Endodermal cell (in vitro differentiated cells): ENCODE measurements at places on chromosomes 11 and 22. TPM values are rescaled to one million over a fixed set of nuclear protein-coding genes. Genes with fewer than 3 reads are reported as not detected.

RAB38 gene
- total RNA-seq = 12.3 and 13.3 TPM in 2 replicates

AAMDC gene
- total RNA-seq = 16.4 and 19.0 TPM in 2 replicates

CTSF gene
- 4.6 to 5.4 TPM (median 5.0 TPM) in 3 replicates for total RNA-seq

DNA sequence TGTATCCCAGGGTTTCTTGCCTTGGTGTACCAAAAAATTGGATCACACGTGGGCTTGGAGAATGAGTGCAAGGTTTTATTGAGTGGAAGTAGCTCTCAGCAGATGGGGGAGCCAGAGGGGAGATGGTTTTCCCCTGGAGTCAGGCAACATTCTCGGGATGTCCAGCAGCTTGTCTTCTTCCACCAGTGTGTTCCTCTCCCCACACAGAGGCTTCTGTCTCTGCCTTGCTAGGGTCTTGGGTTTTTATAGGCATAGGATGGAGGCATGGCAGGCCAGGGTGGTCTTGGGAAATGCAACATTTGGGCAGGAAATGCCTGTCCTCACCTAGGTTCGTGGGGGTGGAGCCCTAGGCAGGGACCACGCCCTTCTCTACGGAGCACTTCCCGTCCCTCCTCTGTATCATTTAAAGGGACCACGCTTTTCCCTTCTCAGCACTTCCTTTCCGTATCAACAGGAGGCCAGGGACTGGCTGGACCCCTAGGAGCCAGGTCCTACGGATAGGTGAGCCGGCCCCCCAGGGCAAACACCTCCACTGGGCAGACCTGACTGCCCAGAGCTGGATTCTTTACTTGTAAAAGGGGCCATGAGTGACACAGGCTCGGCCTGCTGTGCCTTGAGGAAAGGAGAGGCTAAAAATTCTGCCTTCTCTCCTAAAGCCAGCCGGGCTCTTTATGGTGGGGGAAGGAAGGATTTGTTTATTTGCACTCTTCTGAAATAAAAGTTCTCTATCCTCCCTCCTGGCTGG, 55.3 kb upstream of the CCDC188 start:
- peak; percentile 76 for DNase-seq

DNA sequence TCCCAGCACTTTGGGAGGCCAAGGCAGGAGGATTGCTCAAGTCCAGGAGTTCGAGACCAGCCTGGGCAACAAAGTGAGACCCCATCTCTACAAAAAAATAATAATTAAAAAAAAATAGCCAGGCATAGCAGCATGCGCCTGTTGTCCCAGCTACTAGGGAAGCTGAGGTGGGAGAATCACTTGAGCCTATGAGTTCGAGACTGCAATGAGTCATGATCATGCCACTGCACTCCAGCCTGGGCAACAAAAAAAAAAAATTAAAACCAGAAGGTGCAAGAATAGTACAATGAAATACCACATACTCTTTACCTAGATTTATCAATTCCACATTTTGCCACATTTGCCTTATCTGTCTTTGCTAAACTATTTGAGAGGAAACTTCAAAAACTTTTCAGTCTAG, 8.2 kb downstream of the DPF2 start:
- no peak for DNase-seq

DNA sequence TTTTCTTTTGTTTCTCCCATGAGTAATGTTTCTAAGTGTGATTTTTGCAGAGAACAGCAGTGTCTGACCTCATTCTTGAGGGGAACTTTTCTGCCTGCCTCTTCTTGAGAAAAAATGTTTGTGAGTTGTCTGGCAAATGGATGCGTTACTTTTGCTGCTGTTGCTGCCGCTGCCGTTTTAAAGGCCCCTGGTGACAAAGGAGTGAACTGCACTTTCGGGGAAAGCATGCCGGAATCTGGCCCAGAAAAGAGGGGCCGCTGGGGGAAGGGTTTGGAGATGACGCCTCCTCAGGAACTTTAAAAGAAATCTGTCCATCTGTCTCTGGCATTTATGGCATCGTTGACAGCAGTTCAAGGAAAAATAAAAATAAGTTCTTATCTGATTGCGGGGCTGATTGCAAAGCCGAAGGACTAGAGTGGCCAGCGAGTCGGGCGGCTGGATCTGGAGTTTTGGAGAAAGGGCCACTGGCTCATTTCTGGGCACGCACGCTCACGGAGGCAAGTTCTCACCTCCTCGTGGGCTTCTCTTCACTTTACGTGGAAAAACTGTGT, 16.5 kb downstream of the ZBTB16 start:
- peak; percentile 89 for DNase-seq

DNA sequence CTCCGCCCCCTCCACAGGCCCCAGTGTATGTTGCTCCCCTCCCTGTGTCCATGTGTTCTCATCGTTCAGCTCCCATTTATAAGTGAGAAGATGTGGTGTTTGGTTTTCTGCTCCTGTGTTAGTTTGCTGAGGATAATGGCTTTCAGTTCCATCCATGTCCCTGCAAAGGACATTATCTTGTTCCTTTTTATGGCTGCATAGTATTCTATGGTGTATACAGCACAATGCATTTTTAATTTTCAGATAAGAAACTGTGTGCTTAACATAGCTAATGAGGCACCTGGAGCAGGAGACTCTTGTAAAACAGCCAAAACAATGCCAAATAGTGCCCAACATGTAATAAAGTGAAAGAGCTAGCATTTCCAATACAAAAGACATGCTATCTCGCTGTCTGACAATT, 21.8 kb downstream of the ALG9 start:
- DNase-seq = no peak

DNA sequence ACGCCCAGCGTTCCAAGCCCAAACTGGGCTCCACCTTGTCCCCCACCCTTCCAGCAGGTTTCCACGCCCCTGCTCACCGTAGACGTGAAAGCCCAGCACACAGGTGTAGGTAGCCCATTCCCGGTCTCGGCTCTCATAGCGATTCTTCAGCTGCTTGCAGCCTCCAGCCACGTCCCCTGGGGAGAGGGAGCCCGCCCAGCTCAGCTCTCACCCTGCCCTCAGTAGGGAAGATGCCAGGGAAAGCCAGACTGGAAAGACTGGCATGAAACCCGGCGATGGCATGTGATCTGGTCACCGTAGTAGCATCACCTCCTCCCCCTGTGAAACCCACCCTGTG, 1.4 kb upstream of the MTA2 start:
- peak; percentile 71 for DNase-seq

DNA sequence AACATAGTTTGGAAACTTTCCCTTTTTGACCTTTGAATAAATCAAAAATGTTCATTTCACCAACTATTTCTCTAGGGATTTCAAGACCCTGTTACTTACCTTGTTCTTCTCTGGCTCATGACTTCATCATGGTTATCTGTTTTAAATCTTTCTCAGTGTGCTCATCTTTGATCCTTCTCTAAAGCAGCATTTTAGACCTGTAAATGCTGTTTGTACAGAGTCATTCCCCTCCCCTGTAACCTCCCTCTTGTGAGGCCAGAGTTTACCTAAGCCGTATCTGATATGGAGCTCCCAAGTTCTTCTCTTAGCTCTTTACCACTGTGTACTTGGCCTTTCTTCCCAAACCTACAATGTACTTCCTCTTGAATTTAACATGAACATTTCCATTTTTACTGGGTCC, 56.0 kb downstream of the ACER3 start:
- DNase-seq = no peak

DNA sequence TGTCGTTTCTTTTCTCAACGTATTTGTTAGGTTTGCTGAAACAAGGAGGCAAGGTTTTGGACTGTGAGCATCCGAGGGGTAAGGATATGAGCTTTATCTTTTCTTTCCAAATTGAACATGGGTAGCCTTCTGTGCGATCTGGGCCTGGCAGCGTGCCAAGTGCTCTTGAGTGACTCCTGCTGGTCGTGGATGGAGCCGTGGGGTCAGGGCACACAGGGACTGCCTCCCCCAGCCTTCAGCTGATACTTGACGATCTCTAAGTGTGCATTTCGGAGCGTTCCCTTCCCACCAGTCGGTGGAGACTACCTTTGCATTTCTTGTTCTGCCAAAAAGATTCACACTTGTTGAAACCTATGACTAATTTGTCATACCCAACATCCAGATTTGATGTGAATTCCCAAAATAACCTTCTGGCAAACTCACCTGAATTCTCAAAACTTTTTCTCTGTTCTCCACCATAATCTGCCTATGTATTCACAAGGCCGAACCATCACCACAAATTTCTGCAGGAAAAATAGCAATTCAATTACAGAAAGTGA, 40.1 kb upstream of the CLMP start:
- peak; percentile 89 for DNase-seq

GRCh38 chr11:15006139-15006759, 34.1 kb upstream of the CALCA start:
- DNase-seq = no peak
